Stimulated activated CD8-positive, alpha-beta memory T cell treated with anti-CD3 and anti-CD28 coated beads, Interleukin-2, amount 100 ng/mL, for 1 hour (primary cell): ENCODE measurements at places on chromosomes 3 and 15.

DNA sequence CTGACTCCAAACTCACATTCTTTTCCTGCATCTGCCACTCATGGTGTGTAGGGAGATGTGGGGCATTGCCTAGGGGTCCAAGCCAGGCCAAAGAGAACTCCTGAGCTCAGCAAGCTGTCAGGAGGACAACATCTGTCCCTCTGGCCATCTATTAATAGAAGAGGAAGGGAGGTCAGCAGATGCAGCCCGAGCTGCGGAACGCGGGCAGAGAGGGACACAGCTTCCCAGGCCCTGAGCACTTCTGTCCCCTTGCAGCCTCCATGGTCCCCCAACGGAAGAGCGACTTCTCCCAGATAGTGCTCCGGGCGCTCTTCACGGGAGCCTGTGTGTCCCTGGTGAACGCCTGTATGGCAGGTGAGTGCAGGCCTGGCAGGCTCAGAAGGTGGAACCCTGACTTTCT, 37.3 kb upstream of the PDE8A start:
- no peak for DNase-seq

- DNase-seq, result no peak
These were observed 55.8 kb downstream of the SLC41A3 start for GRCh38 chr3:126028096-126028495.

DNA sequence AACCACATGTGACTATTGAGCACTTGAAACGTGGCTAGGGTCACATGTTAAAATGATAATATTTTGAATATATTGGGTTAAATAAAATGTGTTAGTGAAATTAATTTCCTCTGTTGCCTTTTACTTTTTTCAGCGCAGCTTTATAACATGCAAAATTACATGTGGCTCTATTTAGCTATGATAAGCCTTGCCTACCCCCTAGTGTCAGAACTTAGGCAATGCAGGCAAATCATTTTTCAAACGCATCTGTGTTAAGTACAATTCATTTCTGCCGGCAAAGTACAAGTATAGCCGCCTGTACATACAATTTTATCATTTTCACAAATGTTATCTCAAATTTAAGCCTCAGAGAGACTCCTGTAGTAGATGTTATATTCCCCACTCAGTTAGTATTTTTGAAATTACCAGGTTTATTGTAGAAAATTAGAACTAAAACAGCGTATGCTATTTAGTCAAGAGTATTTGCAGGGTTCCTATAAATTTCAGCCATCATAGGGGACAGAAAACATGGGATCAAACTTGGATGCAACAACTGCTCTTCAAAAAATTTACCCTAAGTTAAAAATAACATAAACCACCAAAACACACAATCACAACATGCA, 56.1 kb downstream of the TAFA4 start:
- no peak for DNase-seq

DNA sequence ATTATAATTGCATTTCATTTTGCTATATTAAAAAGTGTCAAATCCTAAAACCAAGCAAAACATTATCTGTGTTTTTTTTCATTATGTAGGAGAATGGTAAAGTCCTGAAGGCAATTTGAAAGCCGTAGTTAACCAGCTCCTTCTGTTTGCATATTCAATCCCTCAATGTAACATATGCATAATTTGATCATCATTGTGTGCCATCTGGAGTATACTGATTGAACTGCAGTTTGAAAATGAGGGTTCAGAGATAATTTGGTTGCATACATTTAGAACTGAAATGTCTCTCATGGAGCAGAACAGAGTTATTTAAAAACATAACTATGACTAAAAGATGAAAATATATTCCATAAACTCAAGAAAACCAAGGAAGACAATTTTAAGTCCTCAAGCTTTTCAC, 518.6 kb downstream of the GBE1 start:
- no peak for DNase-seq
